CD4-positive, alpha-beta T cell treated with Interleukin-4 for 1 hour (primary cell): ENCODE measurements at places on chromosomes 13 and 19.
A peak's percentile ranks its signal among the peaks of the same experiment; 100 is the strongest.

GRCh38 chr19:3768015-3768747 lies 3.8 kb downstream of the RAX2 start:
- no peak for DNase-seq

- DNase-seq, result no peak
These were observed 3.1 kb upstream of the NKPD1 start for GRCh38 chr19:45163751-45164460.

DNA sequence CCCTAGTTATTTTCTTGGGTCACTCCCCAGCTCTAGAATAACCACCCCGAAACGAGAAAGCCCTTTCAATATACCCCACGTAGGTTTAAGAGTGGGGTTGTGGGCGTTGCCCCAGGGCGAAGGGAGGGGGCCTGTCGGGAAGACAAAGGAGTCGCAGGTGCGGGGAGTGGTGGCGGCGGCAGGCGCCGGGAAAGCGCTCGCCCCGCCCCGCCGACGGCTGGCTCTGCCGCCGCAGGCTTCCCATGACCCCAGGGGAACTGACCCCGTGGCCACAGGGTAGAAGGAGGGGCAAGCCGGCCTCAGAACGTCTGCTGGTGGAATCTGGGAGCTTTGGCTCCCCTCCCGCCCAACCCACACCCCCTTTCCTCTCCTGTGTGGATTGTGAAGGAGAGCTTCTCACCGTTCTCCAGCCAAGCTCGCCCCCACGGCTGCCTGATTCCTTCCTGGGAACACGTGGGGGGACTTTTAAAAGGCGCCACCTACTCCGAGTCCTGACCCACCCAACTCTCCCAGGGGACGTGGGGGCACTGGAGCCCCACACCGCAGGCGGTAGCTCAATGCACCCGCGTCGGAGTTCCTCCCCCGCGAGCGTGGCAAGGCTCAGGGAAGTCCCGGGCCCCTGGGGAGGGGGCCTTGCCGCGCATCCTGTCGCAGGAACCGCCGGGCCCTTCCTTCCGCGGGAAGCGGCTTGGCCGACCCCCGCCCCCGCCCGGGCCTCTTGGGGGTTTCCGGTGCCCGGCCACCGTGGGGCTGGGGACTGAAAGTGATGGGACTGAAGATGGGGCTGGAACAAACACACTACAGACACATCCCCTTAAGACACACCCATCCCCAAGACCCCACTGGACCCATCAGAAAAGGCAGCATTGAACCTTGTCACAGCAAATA lies 5.5 kb downstream of the IER2 start:
- DNase-seq, result peak; percentile 89

DNA sequence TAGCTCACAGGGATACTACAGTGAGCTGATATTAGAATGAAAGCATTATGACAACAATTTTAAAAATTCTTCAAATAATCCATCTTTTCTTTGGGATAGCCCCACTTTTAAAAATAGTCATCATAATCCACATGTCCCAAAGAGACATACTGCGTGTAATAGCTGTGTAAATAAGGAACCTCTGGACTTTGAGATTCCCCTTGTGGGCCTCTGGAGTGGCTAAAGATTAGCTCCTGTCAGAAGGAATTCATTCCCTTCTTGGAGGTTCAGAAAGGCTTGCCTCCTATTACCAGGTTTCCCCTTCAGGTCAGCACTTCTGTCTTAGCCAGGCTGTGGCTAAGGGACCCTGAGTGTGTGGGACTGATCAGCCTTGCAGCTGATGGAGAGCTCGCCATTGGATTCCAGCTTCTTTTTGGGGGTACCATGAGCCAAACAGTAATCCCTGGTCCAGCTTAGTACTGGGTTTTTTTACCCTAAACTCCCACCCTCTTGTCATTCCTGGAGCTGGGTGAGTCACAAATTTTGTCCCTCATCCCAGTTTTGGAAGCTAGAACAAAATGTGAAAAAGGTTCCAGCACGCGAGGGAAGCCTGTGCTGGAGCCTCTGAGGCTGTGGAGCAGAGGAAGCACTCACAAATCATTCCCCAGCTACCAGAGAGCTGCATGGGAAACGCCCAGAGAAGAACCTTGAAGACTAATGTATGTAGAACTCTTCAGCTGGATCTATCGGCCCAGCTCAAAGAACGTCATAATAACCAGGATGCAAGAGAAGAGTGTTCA lies 96.7 kb downstream of the RNASEH2B start:
- no peak for DNase-seq

GRCh38 chr13:111423168-111423785 lies 102.8 kb downstream of the TEX29 start:
- no peak for DNase-seq

- DNase-seq, result no peak
These were observed 35.0 kb downstream of the ATP11A start for GRCh38 chr13:112724788-112725345.

DNA sequence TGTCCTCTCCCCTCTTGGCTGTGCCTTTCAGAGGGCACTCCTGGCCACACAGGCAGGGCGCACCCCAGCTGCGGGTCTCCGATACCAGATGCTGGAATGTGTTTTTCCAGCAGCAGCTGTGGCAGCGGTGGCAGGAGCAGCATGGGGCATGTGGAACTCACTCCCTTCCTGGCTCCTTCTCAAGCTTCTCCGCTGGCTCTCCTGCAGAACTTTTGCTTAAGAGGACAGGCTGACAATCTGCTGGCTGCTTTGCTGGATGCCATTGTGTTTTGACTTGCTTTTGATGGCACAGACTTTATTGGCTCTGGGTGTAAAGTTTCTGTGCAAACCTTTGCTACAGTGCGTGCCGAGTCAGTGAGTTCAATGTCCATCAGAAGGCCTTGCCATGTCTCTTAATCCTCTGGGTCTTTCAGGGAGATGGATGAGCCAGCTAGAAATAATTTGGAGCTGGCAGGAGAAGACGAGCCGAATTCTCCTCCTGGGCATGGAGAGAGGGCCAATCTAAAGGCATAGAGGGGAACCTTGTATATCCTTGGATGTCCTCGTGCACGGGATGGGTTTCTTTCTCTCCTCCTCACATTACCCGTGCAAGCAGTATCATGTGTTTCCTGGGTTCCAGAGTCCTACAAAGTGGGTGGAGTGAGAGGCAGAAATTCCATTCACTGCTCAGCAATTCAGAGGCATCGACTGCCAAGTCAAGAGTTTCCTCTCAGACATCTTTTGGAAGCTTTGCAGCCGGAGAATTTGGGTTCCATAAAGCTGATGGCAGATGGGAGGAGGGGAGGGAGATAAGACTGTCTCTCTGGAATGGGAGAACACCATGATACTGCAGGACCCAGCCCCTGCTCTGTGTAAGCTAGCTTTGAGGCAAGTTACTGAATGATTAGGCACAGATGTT lies 231.2 kb downstream of the FGF9 start:
- DNase-seq, result no peak

DNA sequence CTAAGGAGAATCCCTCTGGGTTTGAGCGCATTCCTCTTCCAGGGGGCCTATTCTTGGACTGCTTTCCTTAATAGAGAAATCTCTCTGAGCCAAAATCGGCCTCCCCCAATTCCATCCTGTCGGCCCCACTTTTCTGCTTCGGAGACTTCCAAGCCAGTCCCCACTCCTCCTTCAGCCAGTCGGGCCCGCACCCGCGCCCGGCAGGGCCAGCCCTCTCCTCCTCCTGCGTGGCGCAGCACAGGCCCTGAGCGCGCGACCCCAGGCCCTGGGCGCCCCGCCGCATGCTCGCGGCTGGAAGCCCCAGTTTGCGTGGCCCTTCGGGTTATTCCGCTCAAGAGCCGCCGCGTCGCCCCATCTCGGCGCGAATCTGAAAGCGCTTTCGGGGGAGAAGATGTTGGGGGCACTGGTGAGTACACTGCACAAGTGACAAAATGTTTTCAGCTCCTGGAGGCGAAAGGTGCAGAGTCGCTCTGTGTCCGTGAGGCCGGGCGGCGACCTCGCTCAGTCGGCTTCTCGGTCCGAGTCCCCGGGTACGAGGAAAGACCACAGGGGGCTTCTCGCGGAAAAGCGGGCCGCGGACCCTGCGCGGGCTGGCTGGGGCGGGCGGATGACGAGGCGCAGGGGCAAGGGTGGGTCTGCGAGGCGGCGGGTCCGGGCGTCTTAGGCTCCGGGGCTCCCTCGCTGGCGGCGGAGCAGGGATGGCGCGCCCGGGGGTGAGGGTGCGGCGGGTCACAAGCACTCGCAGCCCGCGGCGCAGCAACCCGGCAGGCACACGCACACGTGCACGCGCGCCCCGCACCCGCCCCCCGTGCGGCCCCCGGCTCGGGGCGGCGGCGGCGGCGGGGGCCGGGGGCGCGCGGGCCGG lies at the start of gene IL17D:
IL17D (plus strand) TSS at position 785 of the 865 bp plus-strand sequence. CDS start 303 bp downstream, outside the sequence.
- DNase-seq, result peak; percentile 22

DNA sequence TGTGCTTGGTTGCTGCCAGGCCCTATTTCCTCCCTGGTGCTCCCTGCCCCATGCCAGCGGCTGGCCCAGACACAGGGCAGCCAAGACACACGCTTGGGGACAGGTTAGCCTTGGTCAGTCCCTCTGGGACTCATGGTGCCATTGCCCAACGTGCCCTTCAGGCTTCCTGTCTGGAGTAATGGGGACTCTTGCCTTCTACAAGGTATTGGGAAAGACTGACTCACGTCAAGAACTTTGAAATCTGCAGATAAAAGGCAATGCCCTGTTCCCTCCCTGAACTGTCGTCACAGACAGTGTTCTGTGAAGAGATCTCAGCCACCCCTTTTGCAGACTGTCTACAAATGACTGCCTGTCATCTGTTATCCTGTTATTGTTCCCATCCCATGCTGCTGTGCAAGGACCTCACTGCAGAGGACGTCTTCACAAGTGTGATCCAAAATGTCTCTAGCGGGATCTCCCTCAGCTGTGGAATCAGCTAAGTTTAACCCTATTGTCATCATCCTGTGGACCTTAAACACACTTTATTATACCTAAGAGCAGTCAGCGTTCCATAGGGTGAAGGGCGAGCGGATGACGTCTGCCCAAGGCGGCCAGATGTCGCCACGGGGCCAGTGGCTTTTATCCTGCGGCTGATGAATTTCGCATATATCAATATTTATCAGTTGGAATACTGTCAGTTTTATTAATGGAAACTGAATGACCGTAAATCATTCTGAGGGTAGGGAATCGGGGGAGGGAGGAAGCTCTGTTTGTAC lies 59.0 kb downstream of the GSX1 start:
- no peak for DNase-seq

- peak; percentile 53 for DNase-seq
These were observed 204.7 kb downstream of the SHISA2 start for GRCh38 chr13:25847145-25847544.
